GM06990 (cell line): ENCODE measurements at places on chromosomes 4 and X.

GRCh38 chr4:83231620-83232076, 53.0 kb downstream of the COQ2 start:
- peak; percentile 71 for DNase-seq

DNA sequence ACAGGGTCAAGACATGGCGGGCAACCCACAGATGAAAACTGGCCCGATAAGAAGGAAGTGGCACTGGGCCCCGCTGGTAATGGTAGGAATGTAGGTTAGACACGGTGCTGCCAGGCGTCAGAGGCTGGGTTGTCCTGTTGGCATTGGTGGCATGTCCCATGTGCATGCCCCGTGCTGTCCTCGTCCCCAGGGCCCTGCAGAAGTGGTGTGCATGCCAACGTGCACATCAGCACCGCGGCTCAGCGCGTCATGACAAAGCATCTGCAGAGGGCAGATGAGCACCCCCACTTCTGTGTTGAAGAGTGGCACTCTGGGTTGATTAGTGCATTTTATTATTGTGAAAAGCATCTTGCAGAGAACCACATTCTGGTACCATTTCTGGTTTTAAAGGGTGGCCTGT, 35.6 kb downstream of the NELFA start:
- DNase-seq = no peak

GRCh38 chr4:169236873-169237626, 33.7 kb downstream of the SH3RF1 start:
- DNase-seq = no peak

GRCh38 chr4:76943129-76943620, 6.4 kb upstream of the SEPTIN11 start:
- no peak for DNase-seq

DNA sequence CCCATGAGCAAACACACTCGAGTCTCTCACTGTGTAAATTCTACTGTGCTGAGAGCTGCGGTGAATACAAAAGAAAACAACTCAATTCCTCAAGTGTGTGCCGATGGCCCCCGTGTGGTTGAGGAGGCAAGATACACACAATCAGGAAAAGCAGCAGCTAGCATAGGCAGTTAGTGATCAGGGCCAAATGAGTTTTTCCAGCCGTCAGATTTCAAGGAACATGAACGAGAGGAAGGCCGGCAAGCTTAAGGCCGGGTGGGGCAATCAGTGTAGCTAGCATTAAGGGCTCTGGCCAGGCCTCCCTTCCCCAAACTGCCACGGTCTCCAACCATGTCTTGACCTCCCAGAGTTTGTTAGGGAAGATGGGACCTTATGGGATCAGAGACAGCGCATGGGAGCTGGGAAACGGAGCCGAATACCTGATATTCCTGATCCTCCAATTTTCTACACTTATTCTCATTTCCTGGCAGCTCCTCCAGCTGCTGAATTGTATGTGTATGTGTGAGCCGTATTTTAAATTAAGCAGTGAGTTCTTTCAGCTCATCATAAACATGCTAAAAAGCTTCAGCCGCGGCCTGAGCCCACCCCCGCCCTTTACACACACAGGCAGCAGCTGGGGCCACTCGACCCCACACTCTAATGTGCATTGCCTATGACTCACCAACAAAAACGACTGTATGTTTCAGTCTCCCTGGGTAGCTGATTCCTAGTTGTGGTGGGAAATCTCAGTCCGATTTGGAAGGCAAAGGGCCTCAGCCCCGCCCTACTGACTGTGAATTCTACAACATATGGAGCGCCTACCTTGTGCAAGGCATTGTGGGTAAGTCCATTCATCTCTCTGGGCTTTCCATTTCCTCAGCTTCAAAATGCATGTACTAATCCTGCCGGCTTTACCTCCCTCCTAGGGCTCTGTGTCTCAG, 59.9 kb downstream of the RTL9 start:
- no peak for DNase-seq

- DNase-seq = no peak
Observed at GRCh38 chrX:82649645-82650044, 858.4 kb upstream of the POU3F4 start.

DNA sequence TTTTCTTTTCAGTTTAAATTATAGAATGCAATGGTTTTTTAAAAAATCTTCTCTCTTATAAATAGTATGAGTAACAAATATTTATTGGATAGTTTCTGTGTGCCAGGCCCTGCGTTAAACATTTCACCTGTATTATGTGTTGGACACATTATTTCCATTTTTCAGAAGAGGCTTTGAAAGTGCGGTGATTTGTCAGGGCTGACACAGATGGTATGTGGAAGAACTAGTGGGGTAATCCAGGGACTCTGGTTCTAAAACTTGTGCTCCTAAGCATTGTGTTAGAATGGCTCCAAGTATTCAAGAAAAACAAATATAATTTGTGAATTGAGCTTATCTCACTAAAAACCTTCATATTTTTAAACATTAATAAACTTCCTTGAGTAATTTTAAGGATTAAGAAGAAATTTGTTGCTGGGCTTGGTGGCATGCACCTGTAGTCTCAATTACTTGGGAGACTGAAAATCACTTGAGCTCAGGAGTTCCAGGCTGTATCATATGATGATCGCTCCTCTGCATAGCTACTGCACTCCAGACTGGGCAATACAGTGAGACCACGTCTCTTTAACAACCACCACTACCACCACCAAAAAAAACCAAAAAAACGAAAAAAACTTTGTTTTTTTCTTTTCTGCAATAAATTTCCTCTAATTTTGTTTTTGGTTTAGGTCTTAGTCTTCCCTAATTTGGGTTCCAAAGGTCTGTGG, 40.0 kb downstream of the RAPGEF2 start:
- no peak for DNase-seq

DNA sequence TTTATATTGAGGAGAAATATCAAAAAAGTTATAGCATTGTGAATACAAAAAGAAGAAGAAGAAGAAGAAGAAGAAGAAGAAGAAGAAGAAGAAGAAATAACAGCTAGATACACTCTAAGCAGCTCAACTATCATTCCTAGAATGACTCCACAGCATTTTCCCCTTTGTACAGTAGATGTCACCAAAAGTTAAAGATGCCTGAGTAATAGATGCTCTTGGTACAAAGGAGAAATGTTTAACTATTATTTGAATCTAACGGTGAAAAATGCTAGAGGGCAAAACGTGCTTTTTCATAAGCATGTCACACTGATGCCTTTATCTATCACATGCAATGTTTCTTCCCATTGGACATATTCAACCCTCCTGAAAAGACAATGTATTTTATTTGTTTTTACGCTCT, 178.4 kb upstream of the GPRIN3 start:
- DNase-seq = no peak

- DNase-seq = no peak
Observed at GRCh38 chr4:25050370-25051078, 19.8 kb upstream of the LGI2 start.

DNA sequence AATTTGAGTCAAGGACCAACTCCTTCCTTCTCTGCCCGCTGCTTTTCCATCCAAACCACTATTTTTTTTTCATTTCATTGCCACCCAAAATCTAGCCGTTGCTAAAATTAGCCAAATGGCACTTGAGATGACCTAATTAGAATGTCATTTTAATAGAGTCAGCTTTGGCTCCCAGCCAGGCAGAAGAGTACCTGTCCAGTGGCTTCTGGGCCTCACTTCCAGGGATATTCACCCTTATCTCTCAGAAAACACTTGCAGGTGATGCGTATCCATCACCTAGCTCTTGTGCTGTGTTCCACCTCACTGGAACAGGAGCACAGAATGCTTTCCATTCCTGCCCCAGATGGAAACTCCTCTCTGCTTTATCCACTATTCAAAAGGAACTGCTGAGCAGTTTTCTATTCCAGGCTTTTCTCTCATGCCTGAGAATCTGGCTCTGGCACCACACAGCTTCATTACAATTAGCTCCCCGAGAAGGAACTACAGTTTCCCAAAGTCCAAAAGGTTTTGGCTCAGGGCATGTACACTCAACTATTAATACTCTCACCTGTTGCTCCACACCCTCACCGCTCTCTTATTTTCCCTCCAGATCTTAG, 18.5 kb downstream of the MAGEA9B start:
- no peak for DNase-seq

- DNase-seq = no peak
Observed at GRCh38 chr4:107619066-107619465, 101.0 kb downstream of the PAPSS1 start.

DNA sequence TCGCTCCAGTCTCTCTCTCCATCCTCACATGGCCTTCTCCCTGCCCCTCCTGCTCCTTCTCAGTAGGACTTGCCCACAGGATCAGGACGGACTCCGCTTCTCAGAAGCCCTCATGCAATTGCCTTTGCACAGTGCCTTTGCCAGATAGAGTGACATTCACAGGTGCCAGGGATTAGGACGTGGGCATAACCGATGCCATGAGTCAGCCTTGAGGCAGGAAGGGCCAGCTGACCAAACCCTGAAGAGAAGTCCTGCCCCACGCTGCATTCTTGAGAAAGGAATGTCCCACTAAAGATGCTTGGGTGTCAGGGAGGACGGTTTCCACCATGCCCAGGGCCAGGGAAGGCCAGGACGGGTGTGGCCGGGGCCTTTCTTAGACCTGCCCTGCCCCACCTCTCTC, 6.6 kb upstream of the GRPEL1 start:
- DNase-seq = no peak

GRCh38 chr4:184893801-184894571, 68.2 kb upstream of the ACSL1 start:
- no peak for DNase-seq

DNA sequence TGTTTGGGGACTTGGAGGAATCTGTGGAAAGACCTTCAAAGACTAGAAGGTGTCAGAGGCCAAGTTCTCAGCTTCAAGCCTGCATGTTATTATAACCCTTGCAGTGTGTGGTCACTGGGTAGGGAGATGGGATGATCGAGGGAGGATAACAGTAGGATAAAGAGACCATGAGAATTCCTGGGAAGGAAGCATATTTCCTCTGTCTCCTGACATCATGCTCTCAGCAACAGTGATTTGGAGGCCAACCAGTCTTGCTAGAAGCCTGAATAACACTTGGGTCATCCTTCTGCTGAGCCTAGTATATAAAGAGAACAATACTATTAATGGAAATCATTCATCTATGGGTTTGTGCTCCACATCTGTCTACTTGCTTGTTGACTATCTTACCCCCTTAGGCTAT, 40.9 kb upstream of the ANXA3 start:
- no peak for DNase-seq

DNA sequence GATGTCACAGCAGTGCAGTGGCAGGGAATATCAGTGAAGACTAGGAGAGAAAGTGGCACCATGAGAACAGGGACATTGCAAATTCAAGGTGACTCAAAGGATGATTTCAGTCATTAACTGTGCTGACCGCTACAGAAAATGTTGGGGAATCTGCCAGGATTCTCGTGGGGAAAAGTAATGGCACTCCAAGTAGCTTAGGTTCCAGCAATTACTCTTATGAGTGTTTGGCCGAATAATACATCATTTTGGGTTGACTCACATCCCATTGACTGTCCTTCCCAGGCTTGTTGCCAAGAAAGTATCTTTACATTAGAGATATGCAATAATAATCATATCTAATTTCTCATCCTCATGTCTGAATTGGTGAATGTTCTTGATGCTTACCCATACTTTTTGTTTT, 1411.1 kb upstream of the PCDH7 start:
- DNase-seq = no peak

DNA sequence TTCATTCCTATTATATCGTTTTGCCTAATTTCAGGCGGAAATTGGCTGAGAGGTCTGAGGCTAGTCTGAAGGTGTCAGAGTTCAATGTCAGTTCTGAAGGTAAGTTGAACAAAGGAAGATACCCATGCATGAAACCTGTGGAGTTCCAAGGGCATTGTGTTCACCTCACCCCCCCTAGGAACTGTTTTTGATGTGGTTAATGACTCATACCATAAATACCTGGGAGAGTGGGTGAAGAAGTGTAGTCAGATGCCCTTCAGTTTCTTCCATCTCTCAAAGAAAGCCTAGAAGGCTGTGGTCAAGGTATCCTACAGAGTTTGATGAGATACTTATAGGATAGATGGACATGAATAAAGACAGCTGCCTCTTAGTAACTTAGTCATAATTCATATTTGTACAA, 2.7 kb downstream of the UTP14A start:
- DNase-seq = no peak

GRCh38 chr4:92304606-92305005, 840 bp downstream of the GRID2 start:
- no peak for DNase-seq

GRCh38 chrX:20061855-20062254, 54.9 kb downstream of the MAP7D2 start:
- DNase-seq = no peak

DNA sequence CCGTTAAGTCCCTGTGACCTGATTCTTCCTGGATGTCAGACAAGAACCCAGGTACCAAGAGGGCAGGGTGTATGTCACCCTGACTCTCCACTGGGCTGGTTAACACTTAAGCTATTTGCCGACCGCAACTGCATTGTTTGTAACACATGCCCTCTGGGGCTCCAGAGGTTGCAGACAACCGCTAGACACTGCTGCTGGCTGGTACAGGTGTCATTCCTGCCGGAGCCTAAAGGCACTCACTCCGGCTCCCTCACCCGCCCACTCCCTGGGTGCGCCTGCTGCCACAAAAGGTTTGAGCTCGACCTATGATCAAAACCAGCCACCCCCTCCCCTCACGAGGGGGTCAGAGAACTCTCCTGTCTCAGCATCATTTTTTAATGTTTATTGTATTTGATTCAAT, 208.2 kb downstream of the FAT4 start:
- DNase-seq = no peak

DNA sequence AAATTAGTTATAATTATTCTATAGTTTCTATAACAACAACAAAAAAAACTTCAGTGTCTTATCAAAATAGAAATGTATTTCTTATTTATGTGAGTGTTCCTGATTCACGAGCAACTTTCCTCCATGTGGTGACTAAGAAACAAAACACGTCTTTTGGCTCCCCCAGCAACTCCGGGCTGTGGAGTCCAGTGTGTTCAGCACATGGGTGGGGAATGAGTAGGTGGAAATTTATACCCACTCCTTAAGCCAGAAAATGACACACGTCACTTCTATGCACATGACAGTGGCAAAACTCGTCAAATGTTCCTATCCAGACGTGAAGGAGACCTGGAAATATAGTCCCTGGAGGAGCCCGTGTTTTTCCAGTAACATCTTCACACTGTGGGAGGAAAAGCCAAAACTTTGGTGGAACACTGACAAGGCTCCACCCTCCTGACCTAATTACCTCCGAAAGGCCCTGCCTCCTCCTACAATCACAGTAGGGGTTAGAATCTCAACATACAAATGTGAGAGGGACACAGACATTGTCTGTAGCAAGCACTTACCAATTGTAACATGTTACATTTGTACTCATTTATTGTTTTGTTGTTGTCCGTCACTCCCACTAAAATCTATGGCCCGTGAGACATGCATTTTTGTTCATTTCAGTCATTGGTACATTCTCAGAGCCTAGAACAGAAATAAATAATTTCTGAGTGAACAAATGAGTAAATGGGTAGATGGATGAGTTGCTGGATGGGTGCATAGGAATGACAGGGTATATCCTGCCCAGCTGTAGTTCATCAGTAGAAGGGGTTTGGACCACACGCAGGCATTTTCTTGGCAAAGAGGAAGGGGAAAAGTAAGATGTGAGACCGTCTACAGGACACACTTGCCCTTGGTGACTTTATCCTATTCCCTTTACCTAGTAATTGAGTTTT, 605.8 kb upstream of the TENM3 start:
- no peak for DNase-seq

GRCh38 chrX:137684591-137684990, 118.7 kb downstream of the ZIC3 start:
- DNase-seq = no peak

GRCh38 chr4:47221721-47222120, 190.4 kb downstream of the GABRB1 start:
- DNase-seq = no peak
